ENCODE measurements at places on chromosomes 3 and 15.
A peak's percentile ranks its signal among the peaks of the same experiment; 100 is the strongest.

GRCh38 chr3:121648219-121648958 is 12.3 kb downstream of the HCLS1 start:
- no peak for DNase-seq

DNA sequence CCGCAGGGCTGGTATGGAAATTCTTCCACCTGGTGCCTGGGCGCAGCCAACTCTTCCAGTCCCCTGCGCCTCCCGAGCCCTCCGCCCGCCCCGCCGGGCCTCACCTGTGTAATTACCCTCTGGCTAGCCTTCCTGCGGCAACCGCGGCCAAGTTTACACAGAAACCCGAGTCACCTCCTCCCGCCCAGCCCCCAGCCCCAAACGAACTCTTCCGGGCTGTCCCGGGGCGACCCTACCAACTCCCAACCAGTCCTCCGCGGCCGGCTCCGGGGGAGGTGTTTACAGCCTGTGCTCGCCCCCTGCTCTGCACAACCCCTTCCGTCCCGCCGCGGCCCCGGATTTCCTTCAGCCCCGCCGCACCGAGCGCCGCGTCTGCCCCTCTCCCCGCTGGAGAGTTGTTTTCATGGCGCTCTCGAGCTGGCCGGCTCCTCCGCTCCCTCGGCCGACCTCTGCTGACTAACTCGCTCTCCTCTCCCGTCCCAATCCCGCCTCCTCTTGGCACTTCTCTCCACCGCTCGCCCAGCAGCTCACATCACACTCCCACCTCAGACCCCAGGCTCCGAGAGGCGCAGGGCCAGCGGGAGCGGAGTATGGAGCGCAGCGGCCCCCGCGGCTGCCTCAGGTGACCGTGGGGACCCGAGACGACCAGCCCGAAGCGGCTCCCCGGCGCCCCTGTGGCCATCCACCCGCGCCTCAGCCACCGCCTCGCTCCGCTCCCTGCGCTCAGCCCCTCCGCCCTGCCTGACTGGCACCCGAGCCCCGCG is 538 bp downstream of the ATOSA start:
- DNase-seq, result peak; percentile 61

DNA sequence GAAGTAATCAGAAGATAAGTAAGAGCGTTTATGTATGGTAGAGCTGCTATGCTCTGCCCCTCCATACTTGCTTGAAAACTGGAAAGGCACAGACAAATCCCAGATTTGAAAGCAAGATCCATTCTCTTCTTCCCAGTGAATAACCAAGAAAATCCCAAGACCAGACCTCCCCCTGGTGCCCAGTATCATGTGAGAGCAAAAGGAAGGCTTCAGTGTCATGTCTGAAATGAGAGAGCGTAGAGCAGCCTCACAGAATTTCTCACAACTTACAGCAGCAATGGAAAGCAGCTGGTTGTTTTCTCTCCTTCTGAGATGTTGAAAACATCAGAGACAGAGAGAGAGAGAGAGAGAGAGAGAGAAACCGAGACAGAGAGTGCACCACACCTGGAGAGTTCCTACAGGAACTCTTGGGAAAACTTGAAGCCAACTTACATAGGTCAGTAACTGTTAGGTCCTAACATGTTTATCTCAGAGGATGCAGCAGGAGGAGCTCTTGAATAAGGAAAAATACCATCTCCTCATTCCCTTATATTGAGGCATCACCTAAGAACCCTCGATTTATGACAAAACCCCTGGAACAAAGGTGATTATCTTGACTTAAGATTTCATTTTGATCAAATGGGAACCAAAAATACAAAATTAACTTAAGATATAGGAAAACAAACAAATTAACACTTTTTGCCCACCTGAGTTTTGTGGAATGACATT is 273.3 kb downstream of the NSUN3 start:
- no peak for DNase-seq

- DNase-seq, result no peak
Observed at GRCh38 chr3:133404920-133405319, 5.1 kb downstream of the BFSP2 start.

GRCh38 chr3:61828880-61829721 is 267.7 kb downstream of the PTPRG start:
- no peak for DNase-seq

DNA sequence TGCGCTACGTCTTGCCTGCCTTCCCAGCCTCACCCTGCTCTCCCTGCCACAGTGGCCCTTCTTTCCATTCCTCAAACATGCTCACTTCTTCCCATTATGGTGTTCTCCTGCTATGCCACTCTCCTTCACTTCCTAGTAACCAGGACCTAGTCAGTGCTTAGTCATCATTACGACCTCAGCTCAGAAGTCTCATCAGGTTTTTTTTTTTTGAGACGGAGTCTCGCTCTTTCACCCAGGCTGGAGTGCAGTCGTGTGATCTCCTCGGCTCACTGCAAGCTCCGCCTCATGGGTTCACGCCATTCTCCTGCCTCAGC is 149.5 kb downstream of the GREM1 start:
- DNase-seq, result no peak

- DNase-seq, result no peak
Observed at GRCh38 chr3:15382405-15382923, 44.9 kb downstream of the METTL6 start.

GRCh38 chr3:72574144-72574543 is 274.1 kb downstream of the SHQ1 start:
- DNase-seq, result no peak

- DNase-seq, result no peak
Observed at GRCh38 chr3:16064642-16065414, 109.7 kb upstream of the GALNT15 start.

GRCh38 chr3:74613521-74614106 is 845 bp downstream of the CNTN3 start:
- no peak for DNase-seq

DNA sequence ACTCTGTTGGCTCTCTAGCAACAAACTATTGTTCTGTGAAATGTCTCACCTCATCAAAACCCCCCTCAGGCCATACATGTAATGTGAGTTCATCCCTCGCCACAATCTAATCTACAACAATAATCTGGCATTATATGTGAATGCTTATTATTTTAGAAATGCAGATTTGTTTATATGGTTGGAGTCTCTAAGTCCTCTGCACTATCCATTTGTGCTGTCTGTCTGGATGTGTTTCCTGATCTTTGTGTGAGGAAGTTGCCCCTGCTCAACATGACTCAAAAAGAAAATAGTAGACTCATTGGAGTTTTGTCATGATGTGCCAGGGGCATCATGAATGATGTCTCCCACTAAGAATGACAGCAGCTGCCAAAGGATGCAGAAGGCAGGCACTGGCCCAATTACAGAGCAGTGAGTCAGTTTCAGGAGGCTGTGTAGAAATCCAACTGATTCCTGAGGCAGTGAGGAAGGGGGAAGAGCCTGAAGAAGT is 161.6 kb upstream of the PDZRN3 start:
- DNase-seq, result no peak

DNA sequence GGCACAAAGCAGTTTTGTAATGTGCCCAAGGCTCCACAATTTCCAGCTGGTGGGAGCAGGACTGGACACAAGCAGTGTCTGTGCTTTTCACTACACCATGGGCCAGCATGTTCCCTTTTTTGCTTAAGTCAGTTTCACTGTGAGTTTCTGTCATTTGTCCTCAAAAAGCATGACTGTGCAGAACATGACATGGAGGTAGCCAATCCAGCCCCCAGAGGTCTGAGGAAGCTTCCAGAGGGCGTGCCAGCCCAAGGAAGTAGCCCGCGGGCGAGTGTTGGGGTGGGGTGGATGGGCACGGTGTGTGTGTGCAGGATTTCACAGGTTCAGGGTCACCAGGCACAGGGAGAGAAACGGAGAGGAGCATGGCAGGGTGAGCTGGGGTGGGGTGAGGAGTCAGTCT is 8.0 kb upstream of the EEFSEC start:
- no peak for DNase-seq

DNA sequence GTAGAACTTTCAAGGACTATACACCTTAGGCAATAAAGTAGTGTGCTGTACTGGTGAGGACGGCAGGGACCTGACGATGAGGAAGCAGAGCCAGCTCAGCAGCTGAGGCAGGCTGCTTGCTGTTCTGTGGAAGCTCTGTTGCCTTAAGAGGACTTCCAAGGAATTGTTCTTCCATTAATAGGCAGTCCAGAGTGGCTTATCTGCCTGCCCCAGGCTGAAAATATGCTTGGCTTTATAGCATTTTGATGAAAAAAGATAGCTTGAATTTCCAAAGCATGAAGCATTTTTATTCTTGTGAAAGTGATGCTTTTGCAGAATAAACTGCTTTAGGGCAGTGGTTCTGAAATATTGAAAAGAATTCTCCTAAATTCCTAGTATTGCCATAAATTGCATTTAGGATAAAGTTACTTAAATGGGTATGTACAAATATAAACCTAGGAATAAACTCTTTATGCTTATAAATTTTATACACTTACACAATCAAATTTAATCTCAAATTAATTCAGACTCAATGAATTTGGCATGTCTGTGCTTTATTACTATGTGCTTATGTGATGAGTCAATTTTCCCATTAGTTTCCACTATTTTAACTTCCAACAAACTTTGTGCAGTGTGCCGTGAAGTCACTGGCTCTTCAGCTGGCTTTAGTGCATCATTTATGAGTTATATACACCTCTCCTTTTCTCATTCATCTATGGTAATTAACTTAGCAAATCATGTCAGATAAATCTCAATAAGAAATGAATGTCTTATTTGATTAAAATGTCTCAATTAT is 231.0 kb upstream of the RASGRP1 start:
- no peak for DNase-seq

- DNase-seq, result no peak
Observed at GRCh38 chr3:89449086-89449485, 341.7 kb downstream of the EPHA3 start.

- no peak for DNase-seq
Observed at GRCh38 chr3:30350011-30350410, 256.4 kb upstream of the TGFBR2 start.

DNA sequence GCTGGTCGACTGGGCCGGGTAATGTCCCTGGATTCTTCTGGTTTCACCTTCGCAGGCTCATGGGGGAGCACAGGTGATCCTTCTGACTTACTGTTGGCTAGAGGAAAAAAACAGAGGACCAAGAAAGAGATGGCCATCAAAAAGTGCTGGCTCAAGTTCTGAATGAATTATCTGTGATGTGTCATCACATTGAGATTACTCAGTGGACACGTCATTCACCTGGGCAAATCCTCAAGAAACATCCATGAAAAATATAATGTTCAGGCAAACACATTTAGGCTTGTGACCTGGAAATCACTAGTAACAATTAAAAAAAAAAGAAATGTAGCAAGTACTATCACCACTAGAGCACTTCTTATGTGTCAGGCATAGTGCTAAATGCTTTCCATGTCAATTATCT is 81.5 kb upstream of the SLC2A2 start:
- DNase-seq, result no peak

DNA sequence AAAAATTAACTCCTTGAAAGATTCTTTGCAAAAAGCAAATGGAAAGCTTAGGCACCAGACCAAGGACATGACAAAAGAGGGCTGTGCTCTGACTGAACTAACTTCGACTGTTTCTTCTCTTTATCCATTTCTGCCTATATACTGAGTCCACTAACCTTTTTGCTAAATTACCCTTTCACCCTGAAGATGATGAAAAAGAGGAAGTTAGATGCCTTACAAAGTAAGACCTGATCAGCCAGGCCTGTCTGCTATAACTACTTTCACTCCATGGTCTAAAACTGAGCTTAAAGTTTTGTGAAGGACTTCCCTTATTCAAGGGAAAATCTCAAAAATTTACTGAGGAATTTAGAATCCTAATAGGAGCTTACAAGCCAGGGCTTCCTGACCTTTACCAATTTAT is 6.2 kb upstream of the IGSF10 start:
- no peak for DNase-seq

DNA sequence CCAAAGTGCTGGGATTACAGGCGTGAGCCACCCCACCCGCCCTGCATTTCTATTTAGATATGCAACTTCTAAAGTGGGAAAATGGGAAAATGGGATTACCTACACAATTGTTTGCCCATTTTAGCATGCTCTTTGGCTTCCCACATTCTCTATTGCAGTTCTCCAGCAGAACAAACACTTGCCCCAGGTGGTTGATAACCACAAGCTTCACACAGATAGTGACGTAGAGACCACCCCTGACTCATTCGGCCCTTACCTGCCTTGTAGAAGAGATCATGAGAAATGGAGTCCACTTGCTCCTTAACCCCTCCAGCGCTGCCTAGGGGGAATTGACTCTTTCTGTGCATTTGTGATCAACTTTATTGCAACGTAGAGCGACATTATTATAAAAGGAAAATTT is 83.2 kb upstream of the RAP2B start:
- DNase-seq, result no peak

- no peak for DNase-seq
Observed at GRCh38 chr3:66552846-66553245, 52.0 kb upstream of the LRIG1 start.

DNA sequence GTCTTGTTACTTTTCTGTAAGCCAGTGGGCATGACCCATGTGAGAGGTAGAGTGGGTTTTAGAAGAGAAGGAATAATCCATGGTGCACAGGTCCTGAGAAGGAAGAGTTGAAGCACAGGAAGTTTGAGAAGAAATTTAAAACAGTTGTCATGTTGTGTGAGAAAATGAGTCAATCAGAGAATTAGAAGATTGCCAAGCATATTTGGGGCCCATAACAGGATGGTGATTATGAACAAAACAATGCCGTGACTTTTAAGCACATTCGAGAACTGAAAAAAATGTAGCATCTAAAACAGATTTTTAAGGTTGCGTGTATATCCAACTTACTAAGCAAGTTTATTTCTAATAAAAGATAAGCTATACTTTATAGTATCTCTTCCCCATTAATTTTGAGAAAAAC is 198.7 kb downstream of the RORA start:
- DNase-seq, result no peak

GRCh38 chr3:103085465-103085864 is 650.6 kb downstream of the ZPLD1 start:
- DNase-seq, result no peak

- DNase-seq, result no peak
Observed at GRCh38 chr3:42441791-42442190, 31.4 kb upstream of the LYZL4 start.

GRCh38 chr3:24943961-24944360 is 449.3 kb upstream of the THRB start:
- no peak for DNase-seq

DNA sequence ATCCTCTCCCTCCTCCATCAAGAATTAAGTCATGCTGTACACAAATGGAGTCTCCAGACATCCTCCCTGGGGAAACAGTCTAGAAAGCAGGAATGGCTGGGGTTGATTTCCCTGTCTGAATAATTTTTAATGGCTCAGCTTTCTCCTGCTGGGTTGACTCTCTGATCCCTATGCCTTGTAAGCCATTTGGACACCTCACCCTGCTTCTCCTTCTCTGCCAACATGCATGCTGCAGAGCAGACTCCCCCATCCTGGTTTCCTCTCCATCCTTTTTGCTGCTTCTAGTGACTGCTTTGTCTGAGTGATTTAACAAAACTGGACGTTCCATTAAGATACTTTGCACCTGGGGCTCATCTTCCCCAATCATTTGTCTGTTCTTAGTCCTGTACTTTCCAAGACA is 22.2 kb downstream of the SV2B start:
- DNase-seq, result no peak
